Stimulated activated CD4-positive, alpha-beta T cell treated with anti-CD3 and anti-CD28 coated beads, TNF-alpha, amount 100 ng/mL, for 4 hours (primary cell): ENCODE measurements at places on chromosomes 1 and 21.

DNA sequence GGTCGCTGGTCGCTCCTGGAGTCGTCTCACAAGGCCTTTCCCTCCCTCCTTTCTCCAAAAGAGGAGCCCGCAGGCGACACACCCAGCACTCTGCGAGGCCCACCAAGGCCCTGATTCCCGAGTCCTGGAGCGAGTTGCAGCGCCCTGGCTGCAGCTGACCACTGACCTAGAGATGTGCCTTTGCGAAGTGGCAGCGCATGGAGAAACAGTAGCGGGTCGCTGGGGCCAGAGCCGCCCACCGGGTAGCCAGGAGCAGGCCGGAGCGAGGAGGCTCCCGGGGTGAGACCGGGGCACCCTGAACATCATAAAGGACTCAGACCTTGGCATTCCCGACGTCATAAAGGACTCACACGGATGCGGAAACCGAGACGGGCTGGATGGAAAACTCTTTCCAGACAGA lies 10.3 kb upstream of the NBPF11 start:
- DNase-seq, result no peak

DNA sequence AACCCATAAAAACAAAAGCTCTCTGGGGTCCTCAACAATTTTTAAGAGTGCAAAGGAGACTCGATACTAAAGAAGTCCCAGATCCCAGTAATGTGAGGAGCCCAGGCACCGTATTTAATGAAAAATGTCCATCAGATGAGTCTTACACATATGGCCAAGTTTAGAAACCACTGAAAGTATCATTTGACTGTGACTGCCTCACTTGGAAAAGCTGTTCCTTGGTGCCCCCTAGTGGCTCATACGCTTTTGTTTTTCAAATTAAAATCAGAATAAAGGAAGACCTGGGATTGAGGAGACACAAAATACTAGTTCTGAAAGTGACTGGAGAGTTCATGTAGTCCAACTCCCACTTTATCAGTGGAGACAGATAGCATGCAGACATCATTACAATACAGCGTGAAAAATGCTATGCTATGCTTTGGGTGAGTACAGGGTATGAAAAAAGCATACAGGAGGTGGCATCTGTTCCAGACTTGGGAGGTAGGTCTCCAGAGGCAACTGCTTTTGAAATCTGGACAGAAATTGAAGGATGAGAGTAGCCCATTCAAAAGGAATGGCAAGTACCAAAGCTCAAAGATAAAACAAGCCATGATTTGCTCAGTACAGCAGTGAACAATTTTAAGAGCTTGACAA lies 33.8 kb downstream of the GDAP2 start:
- peak; percentile 26 for DNase-seq

- DNase-seq, result no peak
Measured at GRCh38 chr1:6097824-6098223, 52.1 kb downstream of the KCNAB2 start.

- no peak for DNase-seq
Measured at GRCh38 chr1:236163463-236164153, 21.3 kb downstream of the GPR137B start.

DNA sequence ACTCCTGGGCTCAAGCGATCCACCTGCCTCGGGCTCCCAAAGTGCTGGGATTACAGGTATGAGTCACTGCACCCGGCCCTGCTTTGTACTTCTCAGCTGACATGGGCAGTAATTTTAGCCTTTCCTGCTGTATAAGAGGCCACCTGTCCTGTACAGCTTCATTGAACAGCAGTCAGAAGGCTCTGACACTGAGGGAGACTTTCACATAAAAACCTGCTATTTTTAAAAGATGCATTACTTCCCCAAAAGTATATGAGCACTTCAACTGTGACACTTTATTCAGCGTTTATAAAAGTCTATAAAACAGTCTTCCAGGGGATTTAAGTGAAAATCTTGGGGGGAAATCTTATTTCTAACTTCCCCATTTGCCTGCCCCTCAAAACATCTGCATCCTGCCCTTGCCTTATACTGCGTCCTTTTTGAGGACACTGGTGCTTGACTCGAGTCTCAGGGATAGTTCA lies 17.6 kb downstream of the RNU5D-1 start:
- DNase-seq, result no peak

DNA sequence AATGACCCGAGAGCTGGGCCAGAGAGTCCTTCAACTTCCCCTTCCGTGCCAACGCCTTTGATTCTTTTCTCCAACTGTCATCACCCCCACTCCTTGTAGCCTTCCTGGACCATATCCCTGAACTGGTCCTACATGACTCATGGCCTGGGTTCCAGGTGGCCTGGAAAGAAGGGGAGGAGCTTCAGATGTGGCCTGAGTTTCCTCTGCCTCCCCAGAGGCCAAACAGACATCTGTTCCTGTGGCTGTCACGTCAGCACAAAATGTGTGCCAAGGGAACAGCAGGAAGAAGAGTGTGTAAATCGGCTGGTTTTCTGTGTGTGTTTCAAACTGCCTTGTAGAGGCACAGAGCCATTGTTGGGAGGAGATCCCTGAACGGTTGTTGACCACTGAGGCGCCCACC lies 24.9 kb upstream of the KIRREL1 start:
- DNase-seq, result no peak

DNA sequence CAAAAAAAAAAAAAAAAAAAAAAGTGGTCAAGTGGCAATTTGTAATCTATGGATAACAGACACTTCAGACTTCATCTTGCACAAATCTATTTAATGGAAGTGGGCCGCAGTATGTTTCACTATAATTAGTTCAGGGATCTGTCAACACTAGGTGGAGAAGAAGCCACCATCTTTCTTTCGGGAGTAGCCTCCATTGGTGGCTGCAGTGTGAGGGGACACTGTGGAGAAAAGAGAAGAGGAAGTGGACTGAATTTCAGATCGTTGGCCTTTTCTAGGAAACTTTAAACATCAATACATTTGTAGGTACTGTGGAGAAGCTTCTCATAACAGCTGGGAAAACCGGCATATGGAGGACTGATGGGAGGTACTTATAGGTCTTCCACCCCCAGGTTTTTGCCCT lies 8.0 kb upstream of the ELAPOR1 start:
- no peak for DNase-seq

GRCh38 chr1:24875257-24875656 lies 54.8 kb downstream of the RUNX3 start:
- DNase-seq, result no peak

DNA sequence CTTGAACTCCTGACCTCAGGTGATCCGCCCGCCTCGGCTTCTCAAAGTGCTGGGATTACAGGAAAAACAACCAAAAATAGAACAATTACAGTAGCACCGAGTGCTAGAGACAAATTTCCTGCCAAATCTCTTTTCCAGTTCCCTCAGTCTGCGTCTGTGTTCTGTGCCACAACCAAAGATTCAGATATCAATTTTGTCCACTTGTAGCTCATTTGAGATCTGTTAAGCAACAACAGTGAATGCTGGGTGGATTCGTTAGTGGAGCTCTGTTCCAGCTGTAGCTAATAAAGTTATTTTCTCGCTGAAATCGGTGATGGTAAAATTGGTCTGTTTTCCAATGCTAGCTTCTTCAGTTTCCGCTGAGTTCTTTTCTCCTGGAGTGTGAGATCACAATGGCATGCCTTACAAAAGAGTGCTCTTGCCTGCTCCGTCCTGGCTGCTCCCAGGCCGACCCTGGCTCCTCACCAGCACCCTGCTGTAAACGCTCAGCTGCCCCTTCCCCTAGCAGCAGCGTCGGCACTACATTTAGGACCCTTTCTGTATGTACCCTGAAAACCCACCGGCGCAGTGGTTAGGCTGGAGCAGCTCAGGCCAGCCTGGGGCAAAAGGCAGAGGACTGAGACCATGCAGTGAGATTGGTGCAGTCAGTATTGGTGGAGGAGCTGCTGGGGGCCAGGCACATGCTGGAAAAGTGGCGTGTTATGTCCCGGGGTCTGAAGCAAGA lies 395.4 kb downstream of the KIF26B start:
- no peak for DNase-seq

- no peak for DNase-seq
Measured at GRCh38 chr1:241299347-241299746, 57.7 kb downstream of the RGS7 start.

- no peak for DNase-seq
Measured at GRCh38 chr1:230139315-230139714, 72.3 kb downstream of the GALNT2 start.

DNA sequence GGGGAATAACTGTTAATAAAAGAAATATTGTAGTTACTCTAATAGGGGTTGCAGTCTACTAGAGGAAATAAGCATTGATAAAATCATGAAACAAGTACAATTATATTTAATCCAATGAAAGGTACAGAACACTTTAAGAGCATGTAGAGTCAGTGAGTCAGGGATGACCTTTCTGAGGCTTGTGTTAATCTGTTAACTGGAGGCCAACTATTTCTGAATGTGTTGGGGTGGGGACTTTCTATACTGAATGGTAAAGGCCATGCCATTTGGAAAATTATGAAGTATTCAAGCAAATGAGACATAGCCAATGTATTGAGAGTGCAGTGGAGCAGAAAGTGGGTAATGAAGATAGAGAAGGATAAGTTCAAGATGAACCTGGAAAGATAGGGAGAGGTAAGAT lies 646.2 kb downstream of the ADGRL2 start:
- DNase-seq, result no peak

DNA sequence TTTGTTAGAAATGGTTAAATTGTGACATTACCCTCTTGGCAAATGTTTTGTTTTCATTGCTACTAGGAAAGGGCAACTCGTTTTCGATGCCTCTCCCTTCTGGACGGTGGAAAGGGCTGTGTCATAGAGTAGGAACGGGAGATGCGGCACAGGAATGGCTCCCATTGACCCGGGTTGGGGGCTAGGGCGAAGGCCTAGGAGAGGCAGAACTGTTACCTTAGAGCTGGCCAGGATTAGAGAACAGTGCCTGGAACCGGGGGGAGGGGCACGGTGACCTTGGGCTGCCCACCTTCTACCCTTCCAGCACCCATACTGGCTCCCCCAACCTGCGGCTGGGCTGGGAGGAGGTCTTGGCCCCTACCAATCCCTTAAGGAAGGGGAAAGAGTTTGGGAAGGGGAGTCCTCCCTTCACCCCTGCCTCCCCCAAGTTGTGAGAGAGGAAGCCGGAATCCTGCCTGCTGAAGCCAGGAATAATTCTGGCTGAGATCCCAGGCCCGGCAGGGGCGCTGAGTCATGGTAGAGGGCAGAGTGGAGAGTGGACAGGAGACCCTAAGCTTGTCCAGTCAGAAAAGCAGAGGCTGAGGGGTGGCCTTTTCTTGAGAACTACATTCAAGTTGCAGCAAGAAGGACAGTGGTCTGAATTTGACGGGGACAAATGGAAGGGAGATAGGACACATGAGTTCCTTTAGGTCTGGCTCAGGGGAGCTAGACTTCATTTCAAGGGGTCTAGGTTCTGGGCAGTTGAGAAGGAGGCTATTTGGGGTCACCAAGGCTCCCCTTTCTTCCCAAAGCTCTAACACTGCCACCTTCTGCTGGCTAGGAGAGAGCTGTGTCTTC lies 8.2 kb downstream of the LMNA start:
- DNase-seq, result no peak

GRCh38 chr1:84632673-84633434 lies 57.4 kb downstream of the SSX2IP start:
- no peak for DNase-seq

DNA sequence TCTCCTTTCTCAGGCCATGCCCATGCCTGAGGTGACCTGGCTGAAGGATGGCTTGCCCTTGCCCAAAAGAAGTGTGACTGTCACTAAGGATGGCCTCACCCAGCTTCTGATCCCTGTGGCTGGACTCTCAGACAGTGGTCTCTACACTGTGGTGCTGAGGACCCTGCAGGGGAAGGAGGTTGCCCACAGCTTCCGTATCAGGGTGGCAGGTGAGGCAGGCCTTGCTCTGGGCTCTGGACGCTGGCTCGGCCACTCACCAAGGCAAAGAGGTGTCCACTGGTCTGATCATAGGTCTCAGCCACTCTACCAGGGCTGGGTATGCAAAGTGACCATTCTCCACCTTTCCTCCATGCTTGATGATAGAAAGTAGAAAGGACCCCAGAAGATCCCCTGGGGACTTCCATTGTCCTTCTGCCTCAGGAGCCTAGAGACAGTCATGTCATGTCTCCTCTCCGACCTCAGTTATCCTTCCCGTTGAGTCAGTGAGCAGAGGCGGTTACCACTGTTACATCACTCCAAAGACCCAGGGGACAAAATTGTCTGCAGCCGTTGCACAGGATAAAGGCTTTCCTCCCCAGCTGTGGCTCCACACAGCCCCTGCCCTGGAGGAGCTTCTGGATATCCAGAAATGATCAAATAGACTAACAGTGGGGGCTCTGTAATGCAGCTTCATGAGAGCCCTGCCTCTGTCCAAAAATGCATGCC lies 34.2 kb downstream of the IGFN1 start:
- DNase-seq, result no peak

DNA sequence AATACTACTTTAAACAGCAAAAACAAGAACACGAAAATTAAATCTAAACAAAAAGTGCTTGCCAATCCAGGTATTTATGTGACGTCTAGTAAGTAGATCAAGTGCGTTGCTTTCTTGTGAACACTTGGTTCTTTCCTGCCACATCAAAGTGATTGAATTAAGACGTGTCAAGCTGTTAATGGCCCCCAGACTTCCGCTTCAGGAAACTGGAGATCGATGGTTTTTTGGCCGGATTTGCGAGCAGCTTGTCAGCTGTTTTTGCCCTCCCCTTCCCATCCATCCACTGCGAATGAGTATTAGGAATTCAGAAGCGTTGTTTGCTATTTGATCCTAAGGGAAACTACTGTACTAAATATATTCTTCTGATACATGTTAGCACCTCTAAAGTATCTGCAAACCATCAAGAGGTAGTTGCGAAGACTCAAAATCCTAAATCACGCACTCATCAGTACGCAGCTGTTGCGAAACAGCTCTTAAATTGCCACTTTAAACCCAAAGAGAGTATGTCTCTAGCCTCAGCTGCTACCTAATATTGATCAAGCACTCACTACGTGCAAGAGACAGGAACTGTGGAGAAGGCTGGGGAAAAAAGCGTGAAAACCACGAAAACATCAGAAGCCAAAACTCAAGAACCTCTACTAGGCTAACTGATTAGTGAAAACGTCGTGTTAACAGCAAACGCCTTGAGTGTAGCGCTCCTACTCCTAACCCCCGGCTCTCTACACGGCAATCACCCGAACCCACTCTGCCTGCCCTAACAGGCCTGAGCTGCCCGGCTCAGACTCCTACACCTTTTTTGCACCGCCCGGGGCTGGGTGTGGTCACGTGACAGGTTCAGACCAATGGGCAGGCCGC lies 473 bp upstream of the BRDT start:
- DNase-seq, result no peak

- DNase-seq, result peak; percentile 23
Measured at GRCh38 chr1:52142220-52143183, 613 bp downstream of the ZFYVE9 start.

DNA sequence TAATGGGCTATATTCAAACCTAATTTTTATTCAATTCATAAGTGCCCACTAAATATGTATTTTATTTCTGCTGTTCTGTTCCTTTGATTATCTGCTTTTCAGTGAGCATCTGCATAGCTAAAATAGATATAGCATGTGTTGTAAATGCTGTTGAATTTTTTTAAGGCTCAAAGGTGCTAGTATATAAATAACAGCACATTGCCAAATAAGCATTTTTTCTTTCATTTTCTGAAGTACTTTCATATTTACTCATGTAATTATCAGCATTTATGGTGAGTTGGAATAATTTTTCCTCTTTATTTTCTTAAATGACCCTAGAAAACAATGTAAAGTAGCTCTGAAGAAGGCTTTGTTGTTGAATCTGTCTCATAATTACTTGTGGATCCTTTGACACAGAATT lies 69.6 kb upstream of the B3GALT2 start:
- no peak for DNase-seq
